Astrocyte (in vitro differentiated cells and primary cell): ENCODE measurements at places on chromosomes 7 and 10. TPM values are rescaled to one million over a fixed set of nuclear protein-coding genes. Genes with fewer than 3 reads are reported as not detected.

The HOXA2 gene
- not detected in 2 replicates for total RNA-seq

The FAS gene
- total RNA-seq: 32.3 and 32.6 TPM in 2 replicates

The CLEC2L gene
- total RNA-seq: not detected in 2 replicates

The MRPL43 gene
- total RNA-seq: 61.3 and 75.1 TPM in 2 replicates

The TMEM196 gene
- total RNA-seq: not detected in 2 replicates

The RBM48 gene
- 9.7 and 10.3 TPM in 2 replicates for total RNA-seq

The FAM25G gene
- total RNA-seq: not detected in 2 replicates

The UNC5B gene
- total RNA-seq: 15.0 and 32.8 TPM in 2 replicates

The ICA1 gene
- 4.9 and 8.0 TPM in 2 replicates for total RNA-seq

The NUDT13 gene
- total RNA-seq: 2.2 and 2.4 TPM in 2 replicates

The TUBB8 gene
- not detected in 2 replicates for total RNA-seq

The STAMBPL1 gene
- 1.4 and 1.5 TPM in 2 replicates for total RNA-seq

The ELFN1 gene
- 18.0 and 19.7 TPM in 2 replicates for total RNA-seq

The MSS51 gene
- 0.87 and 1.1 TPM in 2 replicates for total RNA-seq

The PON1 gene
- total RNA-seq: 0.99 and 1.00 TPM in 2 replicates

The SPDYE16 gene
- not detected in 2 replicates for total RNA-seq

The LRRC18 gene
- total RNA-seq: not detected in 2 replicates

The CPXM2 gene
- total RNA-seq: 5.2 and 5.5 TPM in 2 replicates

The MET gene
- total RNA-seq: 7.9 and 8.2 TPM in 2 replicates

The GRID1 gene
- 0.48 and 0.75 TPM in 2 replicates for total RNA-seq

The MRLN gene
- total RNA-seq: not detected in 2 replicates

The KCP gene
- total RNA-seq: 0.20 and 0.41 TPM in 2 replicates

The TMEM139 gene
- total RNA-seq: 0.20 TPM in 1 of 2 replicates, not detected in the other

The ZNF273 gene
- total RNA-seq: 3.5 and 5.0 TPM in 2 replicates

The TUBAL3 gene
- total RNA-seq: not detected in 2 replicates

The CYP3A4 gene
- total RNA-seq: not detected in 2 replicates

The PLAC9 gene
- 1.5 and 2.3 TPM in 2 replicates for total RNA-seq

The KNDC1 gene
- 2.6 and 4.1 TPM in 2 replicates for total RNA-seq
